ENCODE measurements at places on chromosomes 5 and 9.
A peak's percentile ranks its signal among the peaks of the same experiment; 100 is the strongest.

GRCh38 chr5:55454282-55454681, 80.5 kb downstream of the PLPP1 start:
- no peak for DNase-seq

- no peak for DNase-seq
Observed at GRCh38 chr9:125119643-125120286, 23.6 kb downstream of the SCAI start.

DNA sequence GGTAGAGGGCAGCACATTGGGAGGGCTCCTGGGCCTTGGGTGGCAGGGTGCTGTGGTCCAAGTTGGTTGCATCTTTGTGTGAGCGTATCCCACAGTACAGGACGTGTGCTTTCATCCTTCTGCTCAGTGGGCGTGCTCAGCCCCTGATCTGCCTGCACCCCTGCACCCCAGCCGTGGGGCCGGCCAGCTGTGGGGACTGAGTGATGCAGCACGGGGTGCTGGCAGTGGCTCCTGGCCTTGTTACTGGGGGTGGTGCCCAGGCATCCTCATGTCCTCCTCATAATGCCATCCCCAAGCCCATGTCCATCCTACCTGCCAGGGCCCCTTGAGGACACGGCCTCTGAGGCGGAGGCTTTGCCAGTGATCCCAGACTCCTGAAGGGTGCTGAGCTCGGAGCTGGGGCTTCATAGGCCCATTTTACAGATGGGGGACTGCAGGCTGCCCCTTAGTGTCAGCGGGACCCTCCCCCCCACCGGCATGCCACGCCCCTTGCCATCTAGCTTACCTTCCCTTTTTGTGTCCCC, 100.7 kb downstream of the PHF2 start:
- no peak for DNase-seq

DNA sequence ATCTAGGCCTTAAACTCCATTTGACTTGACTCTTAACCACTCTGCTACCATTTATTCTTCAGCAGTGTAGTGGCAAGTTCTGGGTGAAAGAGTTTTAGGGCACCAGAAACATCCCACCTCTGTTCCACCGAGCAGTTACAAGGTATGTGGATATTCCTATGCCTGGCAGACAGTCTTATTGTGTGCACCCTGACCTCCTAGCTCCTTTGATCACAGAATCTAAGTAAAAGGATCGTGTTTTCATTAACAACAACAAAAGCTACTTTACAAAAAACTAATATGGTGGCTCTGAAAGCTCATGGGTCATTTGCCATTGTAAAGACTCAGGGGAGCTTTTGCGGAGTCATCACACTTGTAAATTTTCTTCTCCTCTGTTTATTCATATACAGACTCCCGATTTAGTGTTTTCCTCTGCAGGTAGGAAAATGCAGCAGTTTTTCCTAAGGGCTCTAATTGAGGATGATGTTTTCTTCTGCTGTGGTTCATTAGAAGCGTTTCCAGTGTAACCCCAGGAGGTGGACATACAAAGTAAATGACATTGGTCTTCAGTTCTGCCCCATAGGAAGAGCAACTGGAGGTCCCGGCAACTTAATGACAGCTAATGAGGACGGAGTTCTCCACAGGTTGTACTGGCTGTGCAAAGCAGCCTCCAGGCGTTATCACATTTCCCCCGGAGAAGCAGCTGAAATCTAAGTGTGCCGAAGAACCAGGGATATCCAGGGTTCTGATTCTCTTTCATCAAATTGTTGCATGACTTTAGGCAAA, 78.2 kb downstream of the ATP10B start:
- no peak for DNase-seq

DNA sequence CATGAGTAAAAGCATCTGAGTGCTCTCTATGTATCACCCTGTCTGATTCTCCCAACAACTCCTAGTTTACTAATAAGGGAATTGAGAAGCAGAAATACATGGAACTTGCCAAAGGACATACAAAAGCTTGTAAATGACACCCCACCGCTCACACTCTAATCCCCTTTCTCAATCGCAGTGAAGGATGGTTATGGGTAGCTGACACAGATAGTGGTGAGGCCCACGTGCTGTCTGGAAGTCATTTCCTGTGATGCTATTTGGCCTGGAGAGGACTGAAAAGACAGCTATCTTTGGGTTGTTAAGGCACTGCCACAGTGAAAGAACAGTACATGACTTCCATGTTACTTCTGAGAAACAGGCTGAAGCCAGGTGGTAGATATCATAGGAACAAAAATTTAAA, 117.0 kb downstream of the GLIS3 start:
- DNase-seq = no peak

DNA sequence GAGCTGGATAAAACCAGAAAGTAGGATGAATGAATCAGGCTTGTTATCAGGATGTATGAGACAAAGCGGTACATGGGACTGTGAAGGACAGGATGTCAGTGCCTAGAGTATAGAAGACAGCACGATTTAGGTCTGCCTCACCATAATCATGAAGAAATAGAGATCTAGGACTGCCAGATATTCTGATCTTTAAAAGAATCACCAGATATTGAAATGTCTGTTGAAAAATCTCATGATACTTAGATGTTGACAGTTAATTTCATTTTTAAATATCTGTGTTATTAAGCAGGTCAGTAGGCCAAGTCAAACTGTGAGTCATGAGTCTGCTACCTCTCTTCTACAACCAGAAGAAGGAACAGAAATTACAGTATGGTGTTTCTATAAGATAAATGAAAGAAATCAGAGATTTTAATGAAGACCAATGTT, 65.0 kb downstream of the ST8SIA4 start:
- DNase-seq = no peak

GRCh38 chr5:116242343-116242742, 157.5 kb downstream of the COMMD10 start:
- DNase-seq = no peak

- DNase-seq = no peak
Observed at GRCh38 chr9:34169125-34169524, 9.7 kb upstream of the UBAP1 start.

GRCh38 chr9:99090336-99091130, 14.4 kb upstream of the TGFBR1 start:
- DNase-seq = no peak

GRCh38 chr9:24451346-24451745, 94.4 kb downstream of the IZUMO3 start:
- no peak for DNase-seq

GRCh38 chr5:93355691-93356090, 225.3 kb downstream of the NR2F1-AS1 start:
- DNase-seq = no peak

DNA sequence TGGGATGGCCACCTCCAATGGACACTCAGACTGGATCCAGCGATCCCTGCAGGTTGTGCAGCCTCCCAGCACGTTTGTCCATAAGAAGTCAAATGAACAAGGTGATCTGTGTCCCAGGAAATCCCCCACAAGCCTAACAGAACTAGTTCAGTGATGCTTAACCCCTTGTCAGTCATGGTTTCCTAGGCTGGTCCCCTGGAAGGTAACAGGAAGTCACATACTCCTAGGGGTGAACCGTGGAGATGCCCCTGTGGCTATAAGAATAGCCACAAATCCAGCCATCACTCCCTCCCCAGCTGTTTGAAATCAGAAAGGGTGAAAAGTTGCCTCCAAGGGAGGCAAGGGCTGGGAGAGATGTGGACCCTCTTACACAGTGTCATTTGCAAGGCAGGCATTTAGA, 22.5 kb downstream of the PAX5 start:
- no peak for DNase-seq

GRCh38 chr9:112384690-112385089, 4.8 kb downstream of the HSDL2 start:
- no peak for DNase-seq

- no peak for DNase-seq
Observed at GRCh38 chr9:18441261-18441660, 32.7 kb upstream of the ADAMTSL1 start.

DNA sequence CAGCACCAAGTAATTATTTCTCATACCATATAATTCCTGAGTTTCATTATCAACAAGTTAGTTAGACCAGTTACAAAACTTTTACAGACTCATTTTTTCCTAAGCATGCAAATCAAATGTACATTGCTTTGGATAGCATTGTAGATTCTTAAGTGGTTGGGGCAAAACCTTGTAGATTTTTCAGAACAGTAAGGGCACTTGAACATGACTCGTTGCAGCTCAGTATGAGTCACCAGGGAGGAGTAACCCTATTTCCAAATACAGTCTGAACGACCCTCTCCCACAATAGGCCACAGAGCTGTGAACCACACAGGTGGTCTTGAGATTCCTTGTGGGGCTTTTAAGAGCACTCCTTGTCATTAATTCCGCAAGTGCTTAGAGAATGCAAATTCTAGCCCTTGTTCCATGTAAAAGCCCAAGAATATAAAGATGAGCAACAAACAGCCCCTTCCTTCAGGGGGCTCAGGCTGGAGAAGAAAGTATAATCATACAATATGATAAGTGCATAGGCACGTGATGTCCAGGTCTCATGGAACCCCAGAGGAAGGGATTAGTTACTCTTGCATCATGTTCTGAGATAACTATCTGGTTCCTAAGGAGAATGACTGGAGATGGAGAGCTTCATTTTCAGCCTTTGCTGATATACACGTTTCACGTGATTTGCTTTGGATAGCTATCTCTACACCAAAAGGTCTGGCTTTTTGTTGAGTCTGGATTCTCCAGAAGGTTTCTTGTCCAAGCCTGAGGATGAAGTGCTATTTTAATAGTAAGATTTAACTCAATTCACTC, 295.7 kb downstream of the KCNN2 start:
- no peak for DNase-seq

GRCh38 chr5:166338801-166339200, 1952.6 kb upstream of the WWC1 start:
- no peak for DNase-seq

DNA sequence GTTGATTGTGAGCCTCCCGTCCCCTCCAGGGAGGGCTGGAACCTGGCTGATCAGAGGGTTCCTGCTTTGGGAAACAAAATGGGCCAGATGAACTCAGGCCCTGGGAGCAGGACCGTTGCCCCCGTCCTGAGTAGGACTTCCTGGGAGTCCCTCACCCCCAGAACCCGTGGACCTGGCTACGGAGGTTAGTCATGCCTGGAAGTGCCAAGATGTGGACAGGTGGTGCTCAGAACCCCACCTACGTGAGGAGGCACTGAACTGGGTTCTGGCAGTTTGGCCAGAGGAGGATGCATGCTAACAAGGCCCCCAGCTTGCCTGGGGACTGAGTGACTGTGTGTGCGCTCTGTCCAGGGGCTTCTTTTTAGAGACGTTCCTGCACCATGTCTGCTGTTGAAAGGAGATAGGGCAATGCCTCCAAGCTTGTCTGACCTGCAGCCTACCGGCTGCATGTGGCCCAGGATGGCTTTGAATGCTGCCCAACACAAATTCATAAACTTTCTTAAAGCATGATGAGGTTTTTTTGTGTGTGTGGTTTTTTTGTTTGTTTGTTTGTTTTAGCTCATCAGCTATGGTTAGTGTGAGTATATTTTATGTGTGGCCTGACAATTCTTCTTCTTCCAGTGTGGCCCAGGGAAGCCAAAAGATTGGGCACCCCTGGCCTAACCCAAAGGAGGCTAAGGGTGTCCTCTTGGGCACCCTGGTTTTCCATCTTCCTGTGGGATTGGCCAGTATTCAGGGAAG, 1.8 kb upstream of the DAB2IP start:
- no peak for DNase-seq

DNA sequence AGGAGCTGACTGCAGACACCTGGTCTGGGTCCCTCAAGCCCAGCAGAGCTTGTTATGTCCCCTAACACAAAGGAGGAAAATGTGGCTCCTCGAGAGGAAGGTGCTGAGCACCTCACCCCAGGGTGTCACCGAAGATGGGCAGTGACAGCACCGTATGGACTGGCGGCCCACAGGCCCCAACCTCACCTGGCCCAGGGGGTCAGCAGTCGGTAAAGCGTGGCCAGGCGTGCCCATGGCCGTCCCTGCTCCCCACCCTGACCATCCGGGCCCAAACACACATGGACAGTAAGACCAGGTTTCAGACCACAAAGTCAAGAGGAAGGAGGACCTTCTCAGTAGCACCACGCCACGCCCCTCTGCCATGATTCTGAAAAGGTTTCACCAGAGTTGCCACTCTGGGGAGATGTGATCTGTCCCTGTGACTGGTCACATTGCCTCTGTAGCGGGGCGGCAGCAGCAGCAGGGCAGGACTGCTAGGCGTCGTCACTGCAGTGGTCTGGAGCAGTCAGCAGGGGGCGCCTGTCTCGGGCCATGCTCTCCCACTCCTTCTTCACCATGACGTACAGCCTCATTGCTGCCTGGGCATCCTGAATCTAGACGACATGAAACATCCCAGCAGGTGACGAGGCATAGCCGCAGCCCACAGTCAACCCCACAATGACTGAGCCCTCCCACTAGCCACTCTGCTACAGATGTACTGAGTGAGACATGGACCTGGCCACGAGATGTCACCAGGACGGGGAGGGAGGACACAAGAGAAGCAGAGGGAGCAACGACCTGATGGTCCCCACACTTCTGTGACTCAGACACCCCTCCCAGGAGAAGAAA, 11.1 kb downstream of the REXO4 start:
- DNase-seq = peak; percentile 80

- DNase-seq = no peak
Observed at GRCh38 chr9:32161720-32162119, 222.7 kb upstream of the ACO1 start.

DNA sequence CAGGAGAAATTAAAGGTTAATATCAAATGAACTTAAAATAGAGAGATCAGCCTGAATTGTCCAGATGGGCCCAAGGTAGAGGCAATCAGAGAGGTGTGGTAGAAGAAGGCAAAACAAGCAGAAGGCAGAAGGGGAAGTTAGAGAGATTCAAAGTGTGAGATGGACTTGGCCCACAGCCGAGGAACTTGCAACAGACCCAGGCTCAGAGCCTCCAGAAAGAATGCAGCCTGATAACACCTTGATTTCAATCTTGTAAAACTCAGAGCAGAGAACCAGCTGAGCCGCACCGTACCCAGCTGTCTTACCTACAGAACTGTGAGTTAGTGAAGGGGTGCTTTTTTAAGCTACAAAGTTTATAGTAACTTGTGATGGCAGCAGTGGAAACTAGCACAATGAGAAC, 190.9 kb downstream of the RFK start:
- DNase-seq = no peak

Data from activated CD4-positive, alpha-beta T cell treated with anti-CD3 and anti-CD28 coated beads, Interleukin-2, amount 50 U/mL, for 1 hour (primary cell).